Psoas muscle (tissue), 8 donors: ENCODE measurements at places on chromosomes 7 and 10.
A peak's percentile ranks its signal among the peaks of the same experiment; 100 is the strongest.

- DNase-seq = no peak
Observed at GRCh38 chr7:15747301-15747700, 60.8 kb upstream of the MEOX2 start.

DNA sequence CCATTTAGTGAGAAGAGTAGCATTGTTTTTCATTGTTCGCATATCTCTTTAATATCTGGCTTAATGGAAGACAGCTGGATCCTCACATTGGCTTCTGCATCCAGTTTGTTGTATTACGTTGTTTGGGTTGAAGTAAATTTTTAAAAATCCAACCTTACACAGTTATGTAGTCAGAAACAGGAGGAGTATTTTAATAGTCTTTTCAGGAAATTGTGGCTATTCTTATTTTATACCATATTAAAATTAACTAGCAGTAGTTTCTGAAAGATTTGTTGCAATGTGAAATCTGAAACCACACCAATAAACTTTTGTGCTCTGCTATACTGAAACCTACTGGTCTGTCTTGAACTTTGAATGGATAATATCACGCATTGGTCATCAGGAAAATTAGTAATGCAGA, 27.9 kb downstream of the MYPN start:
- no peak for DNase-seq

- DNase-seq = no peak
Observed at GRCh38 chr7:9241826-9242225, 808.4 kb downstream of the NXPH1 start.

DNA sequence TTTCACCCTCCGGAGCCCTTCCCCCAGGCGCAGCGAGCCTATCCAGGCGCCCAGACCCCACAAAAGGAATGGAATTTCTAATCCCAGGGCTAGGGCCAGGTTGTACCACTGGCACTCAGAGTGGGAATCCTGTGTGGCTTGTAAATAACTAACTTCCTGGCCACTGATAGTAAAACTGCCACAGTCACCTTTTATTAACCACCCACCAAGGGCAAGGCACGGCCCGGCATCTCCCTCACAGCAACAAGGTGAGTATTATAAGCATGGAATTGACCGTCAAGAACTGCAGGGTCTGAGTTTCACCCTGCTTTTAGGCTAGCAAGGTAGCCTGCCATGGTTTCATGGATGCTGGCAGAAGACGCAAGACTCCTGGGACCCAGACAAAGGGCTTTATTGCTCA, 51.1 kb downstream of the SPOCK2 start:
- peak; percentile 26 for DNase-seq

GRCh38 chr7:45898222-45898621, 9.9 kb downstream of the IGFBP1 start:
- no peak for DNase-seq

- DNase-seq = no peak
Observed at GRCh38 chr10:120978589-120979252, 127.6 kb downstream of the WDR11 start.

- no peak for DNase-seq
Observed at GRCh38 chr7:128770233-128770632, 5.4 kb downstream of the OPN1SW start.

DNA sequence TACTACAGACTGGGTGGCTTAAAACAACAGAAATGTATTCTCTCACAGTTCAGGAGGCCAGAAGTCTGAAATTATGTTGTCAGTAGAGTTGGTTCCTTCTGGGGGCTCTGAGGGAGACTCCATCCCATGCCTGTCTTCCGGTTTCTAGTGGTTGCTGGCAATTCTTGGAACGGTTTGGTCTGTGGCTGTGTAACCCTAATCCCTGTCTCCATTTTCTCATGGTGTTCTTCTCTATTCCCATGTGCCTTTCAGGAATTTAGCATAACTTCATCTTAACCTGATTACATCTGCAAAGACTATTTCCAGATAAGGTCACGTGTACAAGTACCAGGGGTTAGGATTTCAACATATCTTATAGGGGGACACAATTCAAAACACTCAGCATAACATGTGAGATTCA, 73.2 kb downstream of the FAM241B start:
- no peak for DNase-seq

GRCh38 chr10:103947799-103948516, 19.0 kb upstream of the SLK start:
- DNase-seq = no peak

DNA sequence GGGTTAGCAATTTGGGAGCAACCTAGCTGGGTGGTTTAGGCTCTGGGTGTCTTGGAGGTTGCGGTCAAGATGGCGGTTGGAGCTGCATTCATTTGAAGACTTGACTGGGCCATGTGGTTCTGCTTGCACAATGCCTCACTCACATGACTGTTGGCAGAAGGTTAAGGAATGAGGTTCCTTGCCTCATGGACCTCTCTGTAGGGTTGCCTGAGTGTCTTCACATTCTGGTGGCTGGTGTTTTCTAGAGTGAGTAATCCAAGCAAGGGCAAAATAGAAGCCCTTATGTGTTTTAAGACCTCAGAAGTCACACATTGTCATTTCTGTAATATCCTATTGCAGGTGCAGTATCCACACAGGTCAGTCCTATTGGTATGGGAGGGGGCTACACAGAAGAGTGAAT, 52.0 kb downstream of the CDK14 start:
- DNase-seq = no peak

- DNase-seq = no peak
Observed at GRCh38 chr7:121057878-121058277, 69.4 kb downstream of the CPED1 start.

DNA sequence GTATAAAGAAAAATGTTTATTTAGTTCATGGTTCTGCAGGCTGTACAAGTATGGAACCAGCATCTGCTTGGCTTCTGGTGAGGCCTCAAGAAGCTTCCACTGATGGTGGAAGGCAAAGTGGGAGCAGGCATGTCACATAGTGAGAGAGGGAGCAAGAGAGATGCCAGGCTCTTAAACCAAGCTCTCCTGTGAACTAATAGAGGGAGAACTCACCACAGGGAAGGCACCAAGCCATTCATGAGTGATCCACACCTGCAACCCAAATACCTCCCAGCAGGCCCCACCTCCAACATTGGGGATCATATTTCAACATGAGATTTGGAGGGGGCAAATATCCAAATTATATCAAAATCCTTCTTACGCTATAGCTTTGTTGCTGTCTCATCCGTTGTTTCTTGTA, 113.1 kb downstream of the CPED1 start:
- no peak for DNase-seq

GRCh38 chr7:129989466-129989865, 36.7 kb upstream of the UBE2H start:
- DNase-seq = no peak

DNA sequence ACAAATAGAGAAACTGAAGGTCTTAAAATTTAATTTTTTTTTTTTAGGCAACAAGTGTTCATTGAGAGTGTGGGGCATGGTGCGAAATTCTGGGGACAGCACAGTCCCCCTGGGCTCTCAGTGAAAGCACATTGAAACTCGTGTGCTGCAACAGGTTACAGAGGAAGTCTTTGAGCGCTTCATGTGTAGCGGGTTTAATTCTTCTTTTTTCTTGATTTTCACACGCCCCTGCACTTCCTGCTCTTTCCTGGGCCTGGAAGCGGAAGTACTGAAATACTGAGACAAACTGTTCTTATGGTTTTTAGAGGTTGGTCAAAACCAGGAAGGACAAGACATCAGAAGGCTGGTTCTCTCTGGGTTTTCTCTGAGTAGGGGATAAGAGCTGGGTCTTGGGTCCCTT, 203.5 kb downstream of the PTEN start:
- no peak for DNase-seq

DNA sequence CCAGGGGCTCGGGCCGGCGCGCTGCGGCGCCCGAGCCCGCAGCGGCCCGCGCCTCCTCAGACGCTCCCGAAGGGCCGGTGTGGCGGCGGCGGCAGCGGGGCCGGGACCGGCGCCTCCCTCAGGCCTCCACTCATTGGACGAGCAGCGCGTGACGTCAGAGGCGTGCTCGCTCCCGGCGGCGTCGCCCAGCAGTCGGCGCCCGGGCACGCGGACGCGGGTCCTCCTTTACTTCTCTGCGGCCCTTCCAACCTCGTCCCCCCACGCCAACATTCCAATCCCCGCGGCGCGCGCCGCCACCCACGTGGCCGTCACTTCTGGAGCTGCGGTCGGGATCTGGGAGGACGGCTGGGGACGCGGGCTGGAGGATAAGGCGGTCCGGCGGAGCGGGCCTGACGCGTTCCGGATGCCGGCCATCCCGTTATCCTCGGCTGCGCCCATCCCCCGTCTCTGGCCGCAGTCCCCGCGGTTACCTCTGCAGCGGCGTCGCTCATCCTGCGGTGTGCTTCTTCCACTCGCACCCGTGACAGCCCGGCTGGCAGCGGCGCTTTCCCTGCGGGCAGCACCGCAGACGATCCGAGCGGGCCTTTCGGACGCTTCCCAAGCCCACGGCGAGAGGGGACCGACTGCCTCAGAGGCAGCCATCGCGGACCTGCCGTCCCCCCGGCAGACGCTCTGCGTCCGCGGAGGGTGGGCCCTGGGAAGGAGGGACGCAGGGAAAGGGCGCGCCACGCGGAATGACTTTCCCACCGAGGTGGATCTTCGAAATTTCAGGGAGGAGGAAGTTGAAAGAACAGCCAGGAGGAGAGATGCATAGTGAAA, at the start of gene PDZD8:
TSS of gene PDZD8 (minus strand) at position 81 of the 819 bp plus-strand sequence. CDS start 213 bp downstream, outside the sequence.
- DNase-seq = peak; percentile 97

DNA sequence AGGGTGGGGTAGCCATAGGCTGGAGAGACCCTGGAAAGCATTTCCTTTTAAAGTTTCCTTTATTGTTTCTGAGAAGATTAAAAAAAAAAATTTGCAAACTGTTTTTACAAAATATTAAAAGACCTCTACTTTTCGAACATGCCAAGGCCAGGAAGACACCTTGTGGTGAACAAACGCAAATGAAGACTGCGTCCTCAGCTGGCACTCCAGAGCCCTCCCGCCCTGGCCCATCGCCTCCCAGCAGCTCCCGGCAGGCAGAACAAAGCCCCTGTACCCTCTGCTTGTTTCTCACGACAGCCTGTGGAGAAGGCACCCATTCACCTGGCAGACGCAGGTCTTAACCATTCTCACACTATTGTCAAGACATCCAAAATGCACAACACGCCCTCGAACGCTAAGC, 56.4 kb downstream of the ESYT2 start:
- DNase-seq = no peak

- peak; percentile 73 for DNase-seq
Observed at GRCh38 chr10:71255808-71256660, 43.7 kb downstream of the UNC5B start.

- DNase-seq = no peak
Observed at GRCh38 chr10:99396471-99396870, 34.0 kb downstream of the GOT1 start.

- no peak for DNase-seq
Observed at GRCh38 chr7:12601302-12601869, 30.9 kb downstream of the SCIN start.

GRCh38 chr7:50217821-50218281, 86.7 kb upstream of the IKZF1 start:
- DNase-seq = no peak

- DNase-seq = no peak
Observed at GRCh38 chr10:23200586-23200985, 8.5 kb downstream of the PTF1A start.
